Effector memory CD8-positive, alpha-beta T cell (primary cell): ENCODE measurements at places on chromosomes 11 and 22.

DNA sequence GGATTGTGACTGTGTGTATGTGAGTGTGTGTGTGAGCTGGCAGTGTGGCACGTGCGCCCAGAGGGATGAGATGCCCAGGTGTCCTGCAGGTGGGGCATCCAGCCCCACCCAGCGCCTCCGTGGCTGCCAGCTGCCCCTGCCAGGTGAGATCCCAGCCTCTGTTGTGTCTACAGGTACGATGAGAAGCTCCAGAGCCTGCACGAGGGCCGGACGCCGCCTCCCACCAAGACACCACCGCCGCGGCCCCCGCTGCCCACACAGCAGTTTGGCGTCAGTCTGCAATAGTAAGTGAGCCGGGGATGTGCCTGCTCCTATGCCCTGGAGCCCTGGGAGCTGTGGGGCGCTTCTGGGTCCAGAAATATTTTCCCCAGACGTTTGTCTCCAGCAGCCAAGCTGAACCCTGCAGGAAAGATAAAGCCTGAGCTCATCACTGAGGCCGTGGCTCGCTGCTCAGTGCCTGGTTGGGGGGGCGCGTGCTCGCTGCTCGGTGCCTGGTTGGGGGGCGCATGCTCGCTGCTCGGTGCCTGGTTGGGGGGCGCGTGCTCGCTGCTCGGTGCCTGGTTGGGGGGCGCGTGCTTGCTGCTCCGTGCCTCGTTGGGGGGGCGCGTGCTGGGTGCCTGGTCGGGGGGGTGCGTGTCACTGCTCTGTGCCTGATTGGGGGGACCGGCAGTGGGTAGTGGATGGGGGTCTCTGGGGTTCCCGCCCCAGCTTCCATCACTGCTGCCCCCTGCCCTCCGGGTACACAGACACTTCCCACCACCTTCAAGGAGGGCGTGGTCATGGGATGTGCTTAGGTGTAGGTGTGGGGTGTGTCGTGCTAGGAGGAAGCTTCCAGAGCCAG lies 73.2 kb downstream of the ARHGAP8 start:
- no peak for DNase-seq

DNA sequence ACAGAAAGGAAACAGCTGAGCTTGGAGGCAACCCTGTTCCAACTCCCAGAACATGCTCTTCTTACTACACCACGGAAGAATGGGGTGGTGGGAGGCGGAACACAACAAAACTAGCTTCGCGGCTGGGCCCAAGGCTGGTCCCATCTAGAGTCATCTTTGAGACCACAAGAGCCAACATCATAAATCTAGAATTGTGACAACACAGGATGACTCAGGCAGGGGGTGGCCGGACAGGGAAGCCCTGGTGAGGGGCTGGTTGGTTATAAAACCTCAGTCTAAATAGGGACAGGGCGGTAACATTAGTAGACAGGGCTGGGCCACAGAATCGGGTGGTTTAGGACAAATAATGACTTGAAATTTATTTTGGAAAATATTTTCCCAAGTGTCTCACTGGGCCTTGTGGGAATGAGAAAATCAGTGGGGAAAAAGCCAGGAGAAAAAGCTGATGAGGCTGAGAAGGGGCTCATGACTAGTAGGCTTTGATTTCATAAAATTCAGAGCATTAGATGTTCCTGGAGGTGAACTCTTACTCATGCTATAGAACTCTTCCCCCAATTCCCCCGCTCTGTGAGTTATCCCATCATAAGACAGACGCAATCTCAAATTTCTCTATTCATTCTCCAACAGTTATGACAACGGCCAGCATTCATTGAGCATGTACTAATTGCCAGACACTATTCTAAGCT lies 151.8 kb upstream of the TIMP3 start:
- DNase-seq: no peak

DNA sequence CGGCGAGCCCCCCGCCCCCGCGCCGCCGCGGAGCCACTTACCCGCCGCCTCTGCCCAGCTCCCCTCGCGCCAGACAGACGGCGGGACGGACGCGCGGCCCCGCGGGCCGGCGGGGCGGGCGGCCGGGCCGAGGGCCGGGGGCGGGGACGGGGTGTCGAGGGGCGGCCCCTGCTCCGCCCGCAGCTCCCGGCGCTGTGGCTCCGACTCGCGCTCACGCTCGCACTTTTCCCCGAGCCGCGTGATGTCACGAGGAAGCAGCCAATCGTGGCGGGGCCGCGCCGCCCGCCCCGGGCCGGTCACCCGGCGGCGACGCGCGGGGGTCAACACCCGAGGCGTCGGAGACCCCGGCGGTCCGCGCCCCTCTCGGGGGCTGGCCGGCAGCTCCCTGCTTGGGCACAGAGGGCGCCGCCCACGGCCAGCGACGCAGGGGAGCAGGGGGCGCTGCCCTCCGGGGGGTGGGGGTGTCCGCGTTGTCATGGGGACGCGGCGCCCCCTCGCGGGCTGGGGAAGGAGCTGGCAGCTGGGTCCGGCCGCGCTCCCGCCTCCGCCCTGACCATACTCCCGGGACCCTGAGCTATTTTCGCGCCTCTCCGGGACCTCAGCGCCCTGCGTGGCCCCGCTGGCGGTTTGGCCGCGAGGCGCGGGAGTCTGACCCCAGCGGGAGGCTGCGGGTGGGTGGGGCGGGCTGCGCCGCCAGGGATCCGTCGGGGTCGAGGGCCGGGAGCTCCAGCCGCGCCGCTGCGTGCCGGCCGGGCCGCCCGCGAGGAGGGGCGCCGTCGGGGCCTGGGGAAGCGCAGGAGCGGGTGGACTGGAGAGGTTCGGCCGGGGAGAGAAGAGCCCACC lies at the start of gene CHRM4:
CHRM4 (minus strand) TSS at position 199 of the 843 bp plus-strand sequence. CDS start 5,219 bp downstream, outside the sequence.
- no peak for DNase-seq

GRCh38 chr11:62388999-62389398 lies 29.8 kb upstream of the SCGB1A1 start:
- no peak for DNase-seq

DNA sequence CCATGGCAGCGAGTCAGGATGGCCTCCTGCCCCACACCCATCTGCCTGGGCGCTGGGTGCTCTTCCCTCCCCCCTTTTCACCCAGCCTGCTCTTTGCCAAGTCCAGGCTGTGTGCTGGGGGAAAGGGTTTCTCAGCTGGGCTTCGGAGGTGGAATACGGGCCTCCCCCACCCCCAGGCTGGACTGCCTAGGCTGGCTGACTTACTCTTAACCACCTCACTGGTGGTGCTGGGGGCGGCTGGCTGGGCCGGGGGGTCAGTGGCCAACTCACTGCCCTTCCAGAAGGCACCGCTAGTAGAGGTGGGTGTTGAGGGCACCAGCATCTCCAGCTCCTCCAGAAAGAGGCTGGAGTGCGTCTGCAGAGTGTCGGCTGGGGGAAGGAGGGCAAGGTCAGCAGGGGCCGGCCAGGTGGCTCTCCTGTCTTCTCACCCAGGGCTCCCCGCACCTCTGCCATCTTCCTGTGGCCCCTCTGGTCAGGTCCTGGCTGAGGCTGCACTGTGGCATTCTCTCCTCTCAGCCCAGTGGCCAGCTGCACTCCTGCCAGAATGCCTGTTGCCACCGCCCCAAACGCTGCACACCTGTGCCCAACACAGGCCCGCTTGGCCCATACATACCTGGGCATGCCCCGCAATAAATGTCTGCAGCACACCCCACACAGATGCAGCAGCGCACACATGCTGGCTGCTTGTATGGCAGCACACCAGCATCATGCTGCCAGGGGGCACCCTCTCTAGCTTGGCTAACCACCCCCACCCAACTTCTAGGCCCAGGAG lies 9.7 kb downstream of the PITPNM1 start:
- no peak for DNase-seq

GRCh38 chr22:21651521-21652009 lies 9.5 kb downstream of the SDF2L1 start:
- no peak for DNase-seq

DNA sequence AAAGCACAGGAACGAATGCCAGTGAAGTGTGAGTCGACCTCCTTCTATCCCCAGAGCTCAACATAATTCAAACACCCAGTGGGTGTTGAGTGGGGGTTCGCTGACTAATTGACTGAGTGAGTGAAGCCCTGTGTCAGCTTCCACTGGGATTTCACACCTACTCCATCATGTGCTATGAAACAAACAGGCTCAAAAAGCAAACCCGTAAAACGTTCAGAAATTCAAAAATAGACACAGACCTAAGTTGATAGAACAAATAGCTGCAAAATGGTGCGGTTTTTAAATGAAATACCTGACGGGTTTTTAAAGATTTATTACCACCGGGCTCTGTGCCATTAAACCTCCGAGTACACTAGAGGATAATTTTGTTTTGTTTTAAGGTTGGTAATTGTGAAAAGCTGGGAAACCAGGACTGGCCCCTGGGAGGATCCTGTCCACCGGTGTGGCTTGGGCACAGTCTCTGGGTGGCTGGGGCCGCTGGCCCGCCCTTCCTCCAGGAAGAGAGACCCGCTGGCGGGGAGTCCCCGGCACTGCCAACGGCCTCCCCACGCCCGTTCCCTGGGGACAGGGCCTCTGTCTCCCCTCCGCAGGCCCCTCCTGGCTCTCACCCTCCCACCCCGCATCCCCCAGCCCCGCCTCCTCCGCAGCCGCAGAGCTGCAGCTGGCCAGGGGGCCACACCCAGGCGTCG lies 13.6 kb downstream of the KCNJ5 start:
- no peak for DNase-seq

- DNase-seq: no peak
These were observed at the start of gene CRYBB2 for GRCh38 chr22:25219211-25219689. TSS of gene CRYBB2 (plus strand) at chr22:25219639. CDS start at chr22:25221430, 1,791 bp downstream.

- no peak for DNase-seq
These were observed 44.0 kb upstream of the RDX start for GRCh38 chr11:110340436-110340835.

DNA sequence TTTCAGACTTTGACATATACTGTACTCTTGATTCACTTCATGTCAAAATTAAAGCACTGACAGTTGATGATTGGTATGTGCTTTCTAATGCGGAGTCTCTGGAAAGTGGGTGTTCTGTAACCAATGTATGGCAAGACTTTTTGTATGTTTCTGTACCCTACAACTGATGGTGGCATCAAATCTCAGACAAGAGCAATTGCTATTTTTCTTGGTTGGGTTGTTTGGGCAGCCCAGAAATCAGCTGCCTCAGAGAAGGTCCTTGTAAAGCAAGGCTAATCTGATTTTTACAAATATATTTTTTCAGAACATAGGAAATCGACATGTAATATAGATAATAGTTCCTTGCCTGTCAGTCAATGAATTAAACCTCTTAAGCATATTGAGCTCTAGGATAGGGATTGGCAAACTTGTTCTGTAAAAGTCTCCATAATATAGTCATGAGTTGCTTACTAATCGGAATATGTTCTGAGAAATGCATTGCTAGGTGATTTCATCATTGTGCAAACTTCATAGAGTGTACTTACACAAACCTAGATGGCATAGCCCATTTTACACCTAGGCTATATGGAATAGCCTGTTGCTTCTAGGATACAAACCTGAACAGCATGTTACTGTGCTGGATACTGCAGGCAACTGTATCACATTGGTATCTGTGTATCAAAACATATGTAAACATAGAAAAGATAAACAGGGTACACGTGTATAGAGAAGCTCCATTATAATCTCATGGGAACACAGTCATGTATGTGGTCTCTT lies 10.2 kb upstream of the OOSP4A start:
- DNase-seq: no peak

- no peak for DNase-seq
These were observed 177.5 kb upstream of the ZBED5 start for GRCh38 chr11:11035331-11035730.

- peak; percentile 95 for DNase-seq
These were observed at the start of gene GGA1 for GRCh38 chr22:37608477-37609239. TSS of gene GGA1 (plus strand) at chr22:37608834. CDS start at chr22:37608861, 27 bp downstream.

DNA sequence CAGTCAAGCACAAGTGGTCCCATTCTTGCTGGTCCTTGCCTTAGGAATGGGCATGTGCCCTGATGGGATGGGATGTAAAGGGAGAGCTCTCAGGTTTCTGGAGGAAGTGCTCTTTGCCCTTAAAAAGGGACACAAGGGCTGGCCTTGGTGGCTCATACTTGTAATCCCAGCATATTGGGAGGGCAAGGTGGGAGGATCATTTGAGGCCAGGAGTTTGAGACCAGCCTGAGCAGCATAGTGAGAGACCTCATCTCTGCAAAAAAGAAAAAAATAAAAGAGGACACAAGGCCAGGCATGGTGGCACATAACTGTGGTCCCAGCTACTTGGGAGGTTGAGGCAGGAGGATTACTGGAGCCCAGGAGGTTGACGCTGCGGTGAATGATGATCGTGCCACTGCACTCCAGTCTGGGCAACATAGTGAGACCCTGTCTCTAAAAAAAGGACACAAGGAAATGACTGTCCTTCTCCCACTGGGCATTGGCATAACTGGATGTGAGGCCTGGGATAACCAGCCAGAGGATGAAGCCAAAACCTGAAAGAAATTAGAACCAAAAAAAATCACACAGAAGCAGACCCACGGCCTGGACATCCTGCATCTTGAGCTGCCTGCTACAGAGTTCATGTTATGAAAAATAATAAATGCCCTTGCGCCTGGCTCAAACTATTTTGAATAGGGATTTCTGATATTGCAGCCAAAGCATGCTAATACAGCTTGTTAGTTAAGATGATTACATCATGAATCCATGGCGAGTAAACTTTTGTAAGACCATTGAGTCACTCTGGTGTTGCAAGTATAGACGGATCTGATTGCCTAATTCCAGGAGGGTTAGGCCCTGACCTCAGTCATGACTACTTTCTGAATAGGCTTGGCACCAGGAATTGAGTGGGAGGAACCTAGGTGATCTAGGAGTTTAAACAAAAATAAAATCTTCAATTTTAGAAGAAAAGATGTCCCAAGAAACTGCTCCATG lies 12.9 kb upstream of the CRKL start:
- no peak for DNase-seq

- no peak for DNase-seq
These were observed 8.4 kb upstream of the ZBED4 start for GRCh38 chr22:49845241-49845640.

- no peak for DNase-seq
These were observed 29.7 kb upstream of the PICK1 start for GRCh38 chr22:38027487-38027886.

DNA sequence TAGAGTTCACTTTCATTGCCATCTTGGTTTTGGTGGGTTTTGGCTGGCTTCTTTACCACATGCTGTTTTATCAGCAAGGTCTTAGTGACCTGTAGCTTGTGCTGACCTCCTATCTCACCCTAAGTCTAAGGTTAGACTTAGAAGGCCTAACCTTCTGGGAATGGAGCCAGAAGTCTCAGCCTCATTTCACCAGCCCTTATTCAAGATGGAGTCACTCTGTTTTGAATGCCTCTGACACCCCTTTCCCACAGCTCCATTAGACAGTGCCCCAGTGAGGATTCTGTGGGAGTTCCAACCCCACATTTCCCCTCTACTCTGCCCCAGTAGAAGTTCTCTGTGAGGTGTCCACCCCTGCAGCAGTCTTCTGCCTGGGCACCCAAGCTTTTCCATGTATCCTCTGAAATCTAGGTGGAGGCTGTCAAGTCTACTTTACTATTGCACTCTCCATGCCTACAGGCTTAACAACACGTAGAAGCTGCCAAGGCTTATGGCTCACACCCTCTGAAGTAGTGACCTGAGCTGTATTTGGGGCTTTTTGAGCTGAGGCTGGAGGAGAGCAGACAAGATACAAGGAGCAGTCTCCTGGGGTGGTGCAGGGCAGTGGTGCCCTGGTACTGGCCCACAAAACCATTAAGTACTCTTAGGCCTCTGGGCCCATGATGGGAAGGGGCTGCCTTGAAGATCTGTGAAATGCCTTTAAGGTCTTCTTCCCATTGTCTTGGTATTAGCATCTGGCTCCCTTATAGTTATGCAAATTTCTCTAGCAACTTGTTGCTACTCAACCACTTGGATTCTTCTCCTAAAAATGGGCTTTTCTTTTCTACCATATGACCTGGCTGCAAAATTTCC lies 65.9 kb upstream of the SC5D start:
- no peak for DNase-seq

- no peak for DNase-seq
These were observed 20.3 kb upstream of the MRPL17 start for GRCh38 chr11:6703247-6704063.
